Substantia nigra (tissue), 51 donors: ENCODE measurements at places on chromosomes 12 and 14.

DNA sequence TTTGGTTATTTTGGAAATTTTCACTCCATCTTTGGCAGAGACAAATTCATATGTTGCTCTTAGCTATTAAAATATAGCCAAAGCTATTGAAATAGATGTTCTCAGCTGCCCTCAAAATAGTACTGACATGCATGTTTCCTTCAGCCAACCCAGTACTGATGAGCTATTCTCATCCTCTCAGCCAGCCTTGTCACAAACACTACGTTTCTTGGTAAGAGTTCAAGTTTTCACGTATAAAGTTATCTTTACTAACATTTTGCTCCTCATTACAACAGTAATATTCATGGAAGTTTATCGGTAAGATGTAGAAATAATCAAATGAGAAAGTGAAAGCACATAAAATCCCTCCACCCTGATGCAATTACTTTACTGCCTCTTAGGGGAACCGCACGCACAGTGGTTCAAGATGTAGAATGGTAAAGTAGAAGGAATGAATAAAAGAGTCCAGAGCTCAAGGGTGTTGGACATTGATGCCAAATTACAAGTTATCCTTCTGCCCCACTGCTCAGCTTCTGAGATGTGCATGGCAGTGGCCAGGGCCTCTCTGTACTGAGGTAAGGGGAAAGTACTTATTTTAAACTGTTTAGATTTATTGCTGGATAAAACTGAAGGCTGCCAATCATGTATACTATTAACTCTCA, 20.7 kb downstream of the GCH1 start:
- DNase-seq = no peak

- no peak for DNase-seq
Observed at GRCh38 chr14:31261859-31262731, 54.5 kb upstream of the HECTD1 start.

DNA sequence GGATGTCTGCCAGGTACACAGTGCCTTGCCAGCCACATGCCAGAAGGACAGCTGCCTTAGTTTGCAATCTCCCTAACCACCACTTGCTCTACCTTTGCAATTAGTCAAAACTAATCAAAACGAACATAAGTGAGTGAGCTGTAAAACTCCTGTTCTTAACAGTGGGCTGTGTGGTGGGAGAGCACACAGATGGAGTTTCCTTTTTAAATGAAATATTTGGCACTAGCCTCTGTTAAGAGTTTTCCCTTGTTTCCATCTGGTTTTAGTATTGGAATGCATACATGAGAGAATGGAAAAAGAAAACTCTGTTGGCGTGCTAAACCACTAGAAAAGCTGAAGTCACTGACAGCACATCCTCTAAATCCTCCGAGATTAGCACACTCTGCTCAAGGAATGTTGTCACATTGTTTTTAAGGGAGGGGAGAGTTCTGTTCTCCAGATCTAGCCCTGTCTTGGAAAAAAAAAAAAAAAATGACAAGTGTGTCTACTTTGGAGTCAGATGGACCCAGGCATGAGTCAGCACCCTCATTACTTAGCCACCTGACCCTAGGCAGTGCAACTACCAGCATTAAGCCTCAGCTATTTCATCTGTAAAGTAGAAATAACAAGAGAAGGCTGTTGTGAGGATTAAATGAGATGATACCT, 83.9 kb downstream of the STXBP6 start:
- no peak for DNase-seq

DNA sequence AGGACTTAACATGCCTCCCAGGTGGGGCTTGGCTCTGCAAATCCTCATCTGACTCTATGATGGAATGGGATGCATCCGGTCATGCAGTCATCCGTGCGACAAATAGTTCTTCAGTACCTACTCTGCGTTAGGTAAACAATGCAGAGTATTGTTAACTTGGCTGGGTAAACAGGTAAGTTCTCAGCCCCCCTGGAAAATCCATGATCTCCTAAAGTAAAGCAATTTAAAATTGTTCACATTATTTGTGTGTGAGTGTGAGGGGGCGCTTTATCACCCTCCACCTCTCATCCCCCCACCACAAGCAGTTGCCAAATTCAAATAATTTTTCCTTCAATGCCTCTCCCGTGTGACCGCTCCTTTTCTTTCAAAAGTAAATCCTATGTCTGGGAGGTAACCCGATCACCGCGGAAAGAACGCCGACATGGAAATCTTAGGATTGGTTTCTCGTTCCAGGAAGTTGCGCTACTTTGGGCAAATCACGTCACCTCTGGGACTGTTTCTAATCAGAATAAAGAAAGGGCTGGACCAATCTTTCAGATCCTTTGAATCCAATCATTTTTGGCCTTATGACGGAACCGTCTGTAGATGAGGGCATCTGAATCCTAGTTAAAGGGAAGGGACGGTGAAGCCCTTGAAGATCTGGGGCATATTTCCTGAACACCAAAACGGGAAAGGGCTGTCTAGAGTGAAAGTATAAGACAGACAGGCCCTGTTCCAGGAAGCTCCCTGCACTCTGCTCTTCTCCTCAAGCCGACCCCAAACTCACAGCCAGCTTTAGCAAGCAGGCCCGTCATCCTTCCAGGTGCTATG, 44.0 kb upstream of the SINHCAF start:
- no peak for DNase-seq

- no peak for DNase-seq
Observed at GRCh38 chr14:95901054-95901453, 24.4 kb downstream of the TUNAR start.

DNA sequence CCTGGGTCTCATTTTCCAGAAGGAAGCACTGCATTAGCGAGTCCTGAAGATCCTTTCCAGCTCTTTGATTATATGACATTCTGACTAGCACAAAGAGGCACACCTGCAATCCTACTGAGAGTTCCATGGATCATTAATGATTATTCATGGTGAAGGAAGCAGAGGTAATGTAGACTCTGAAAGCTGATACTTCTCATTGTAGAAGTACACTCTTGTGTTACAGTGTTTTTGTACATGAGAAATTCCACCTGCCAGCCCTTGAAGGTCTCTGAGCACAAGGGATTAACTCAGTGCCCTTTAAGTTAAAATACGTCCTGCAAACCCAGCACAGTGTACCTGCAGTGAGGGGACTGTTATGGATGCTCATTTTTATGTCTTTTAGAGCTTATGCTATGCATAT, 558.8 kb upstream of the FBXO33 start:
- DNase-seq = no peak

DNA sequence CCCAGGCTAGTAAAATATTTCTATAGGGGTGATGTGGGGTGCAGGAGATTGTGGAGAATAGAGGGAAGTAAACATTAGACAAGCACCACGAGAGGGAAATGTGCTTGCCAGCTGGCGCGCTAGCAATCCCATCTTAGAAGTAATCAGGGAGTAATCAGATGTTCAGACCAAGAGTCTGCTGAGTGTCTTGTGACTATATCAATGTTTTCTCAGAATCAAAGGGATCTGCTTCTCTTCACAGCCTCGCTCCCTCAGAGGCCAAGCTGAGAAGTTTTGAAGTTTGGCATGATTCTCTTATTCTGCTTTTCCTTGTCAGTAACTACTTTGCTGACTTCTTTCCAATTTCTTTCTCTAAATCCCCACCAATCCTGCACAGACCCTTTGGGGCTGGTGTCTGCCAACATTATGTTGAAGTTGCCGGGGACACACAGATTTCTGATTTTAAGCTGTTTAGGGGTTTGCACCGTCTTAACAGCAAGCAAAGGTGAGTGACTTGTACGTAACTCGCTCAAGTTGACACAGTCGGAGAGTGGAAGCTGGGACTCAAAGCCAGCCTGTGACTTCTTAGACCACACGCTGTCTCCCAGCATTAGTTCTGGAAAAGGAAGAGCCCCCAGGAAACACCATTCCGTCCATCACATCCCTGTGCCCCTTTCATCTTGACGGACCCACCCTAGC, 22.0 kb upstream of the TSPAN9 start:
- no peak for DNase-seq

GRCh38 chr14:103547941-103548462, 14.5 kb downstream of the BAG5 start:
- DNase-seq = no peak

DNA sequence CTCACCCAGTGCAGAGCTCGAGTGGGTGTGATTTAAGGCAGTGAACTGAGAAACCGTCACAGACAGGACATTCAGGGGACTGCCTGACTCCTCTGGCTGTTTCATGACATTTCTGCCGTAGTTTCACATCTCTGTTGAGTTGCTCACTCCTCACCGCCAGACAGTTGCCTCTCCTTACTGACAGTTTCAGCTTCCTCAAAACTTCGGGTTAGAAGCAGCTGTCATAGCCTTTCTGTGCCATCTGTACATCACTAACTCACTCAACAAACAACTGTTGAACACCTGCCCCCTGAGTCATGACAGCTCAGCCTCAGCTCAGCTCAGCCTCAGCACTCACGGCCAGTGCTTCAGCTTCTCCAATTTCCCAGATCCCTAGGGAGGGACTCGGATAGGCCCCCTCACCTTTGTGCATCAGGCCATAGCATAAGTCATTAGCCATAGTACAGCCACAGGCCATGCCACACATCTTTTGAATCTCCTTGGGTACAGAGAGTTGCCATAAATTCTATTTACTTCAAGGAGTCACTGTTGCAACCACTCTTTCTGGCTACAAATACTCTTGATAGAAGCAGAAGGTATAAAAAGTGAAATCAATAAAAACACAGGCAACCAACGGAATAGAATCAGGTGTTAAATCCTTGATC, 6.2 kb upstream of the SLC15A4 start:
- DNase-seq = peak; percentile 25

DNA sequence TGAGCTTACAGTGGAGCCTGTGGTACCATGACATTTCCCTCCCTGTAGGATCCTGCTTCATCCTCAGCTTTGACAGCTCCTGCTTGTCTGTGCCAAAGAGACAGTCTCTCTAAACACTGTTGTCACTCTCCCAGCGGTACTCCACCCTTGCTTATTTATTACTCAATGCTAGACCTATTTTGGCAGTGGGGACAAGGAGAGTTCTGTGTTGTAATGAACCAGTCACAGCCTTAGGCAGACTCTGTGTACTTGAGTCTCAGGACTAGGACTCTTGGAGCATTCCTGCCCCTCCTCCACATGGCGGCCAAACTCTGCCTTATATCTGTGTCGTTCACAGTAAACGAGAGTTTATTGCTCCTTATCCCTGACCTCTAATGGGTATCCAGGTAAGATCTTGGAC, 70.9 kb downstream of the PIK3C2G start:
- no peak for DNase-seq

DNA sequence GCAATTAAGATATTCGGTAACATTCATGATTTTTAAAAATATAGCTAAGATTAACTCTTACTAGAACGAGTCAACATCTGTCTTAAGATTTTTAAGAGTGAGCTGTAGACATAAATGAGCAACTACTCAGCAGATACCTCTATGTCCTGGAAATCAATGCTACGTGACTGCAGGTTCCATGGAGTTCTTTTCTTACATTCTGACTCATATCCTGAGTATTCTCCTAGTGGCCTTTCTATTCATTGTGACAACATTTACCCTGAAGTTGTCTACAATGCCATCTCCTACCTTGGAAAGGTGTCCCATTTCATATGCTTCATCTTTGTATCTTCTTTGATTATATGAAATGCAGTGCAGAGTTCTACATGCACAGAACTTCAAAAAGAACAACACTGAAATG, 59.9 kb downstream of the PKP2 start:
- DNase-seq = no peak

GRCh38 chr12:66552716-66553115, 126.2 kb downstream of the GRIP1 start:
- no peak for DNase-seq

GRCh38 chr14:33120341-33120740, 181.7 kb downstream of the NPAS3 start:
- no peak for DNase-seq

GRCh38 chr14:64654901-64655300, 49.3 kb upstream of the PLEKHG3 start:
- DNase-seq = no peak

GRCh38 chr14:87824266-87824665, 168.7 kb downstream of the GALC start:
- no peak for DNase-seq

DNA sequence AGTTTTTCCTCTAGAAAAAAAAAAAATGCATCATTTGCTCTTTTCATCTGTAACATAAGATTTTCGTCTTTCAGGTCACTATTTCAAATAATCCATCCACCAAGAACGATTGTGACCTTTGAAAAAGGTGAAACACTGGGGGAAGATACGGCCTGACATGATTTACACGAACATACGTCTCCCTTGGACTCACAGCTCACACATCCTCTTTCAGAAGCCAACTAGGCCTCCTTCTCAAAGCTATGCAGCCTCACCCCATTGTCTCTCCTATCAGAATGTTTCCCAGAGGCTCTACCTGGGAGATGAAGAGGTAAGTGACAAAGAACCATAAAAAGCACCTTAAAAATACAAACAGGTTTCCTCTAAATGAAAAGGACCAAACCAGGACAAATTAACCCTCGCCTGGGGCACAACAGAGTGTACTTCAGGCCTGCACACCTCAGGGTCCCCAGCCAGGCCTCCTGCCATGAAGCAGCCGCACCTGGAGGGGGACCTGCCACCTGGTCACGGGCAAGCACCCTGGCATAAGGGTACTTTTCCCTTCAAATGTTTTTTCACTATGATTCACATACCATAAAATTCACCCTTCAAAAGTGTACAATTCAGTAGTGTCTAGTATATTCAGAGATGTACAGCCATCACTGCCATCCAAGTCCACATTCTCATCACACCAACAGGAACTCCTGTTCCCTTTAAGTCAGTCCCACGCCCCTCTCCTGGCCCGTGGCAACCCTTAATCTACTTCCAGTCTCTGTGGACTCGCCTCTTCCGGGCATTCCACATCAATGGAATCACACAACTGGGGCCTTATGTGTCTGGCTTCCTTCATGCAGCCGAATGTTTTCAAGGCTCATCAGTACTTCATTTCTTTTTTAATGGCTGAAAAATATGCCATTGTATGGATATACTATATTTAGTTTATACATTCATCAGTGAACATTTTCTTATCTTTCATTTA, 5.4 kb downstream of the SLC15A4 start:
- DNase-seq = no peak

DNA sequence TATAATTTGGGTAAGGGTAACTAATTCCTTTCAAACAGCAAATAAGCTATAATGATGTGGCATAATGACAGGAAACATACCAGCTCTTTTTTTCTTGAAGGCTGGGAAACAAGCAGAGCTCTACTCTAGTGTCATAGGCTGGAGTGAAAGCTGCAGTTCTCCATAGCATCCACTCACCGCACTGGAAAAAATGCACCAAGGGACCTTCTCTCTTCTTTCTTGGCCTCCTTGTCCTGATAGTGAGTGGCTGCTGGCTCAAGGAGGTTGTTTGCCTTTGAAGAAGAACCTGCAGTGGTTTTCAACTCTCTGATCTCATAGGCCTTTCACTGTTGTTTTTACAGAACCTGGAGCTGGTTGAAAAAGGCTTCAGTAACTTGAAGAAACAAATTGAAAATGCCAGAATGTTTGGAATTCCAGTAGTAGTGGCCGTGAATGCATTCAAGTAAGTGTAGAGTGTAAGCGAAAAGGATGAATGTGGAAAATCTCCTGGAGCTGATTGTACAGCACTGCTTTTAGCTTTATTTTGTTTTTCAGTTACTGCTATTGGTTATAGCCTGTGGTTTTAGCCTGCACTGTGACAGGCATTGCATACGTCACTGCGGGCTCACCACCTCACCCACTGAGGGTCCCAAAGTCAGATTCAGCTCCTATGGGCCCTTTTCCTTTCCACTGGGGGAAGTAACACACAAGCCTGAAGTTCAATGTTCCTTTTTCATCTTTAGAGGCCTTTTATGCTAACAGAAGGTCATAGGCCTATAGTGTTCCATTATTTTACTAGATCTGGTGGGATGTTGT, 17.2 kb upstream of the AKAP5 start:
- DNase-seq = no peak

- DNase-seq = no peak
Observed at GRCh38 chr14:72528863-72529175, 365.1 kb downstream of the DPF3 start.

GRCh38 chr12:96230646-96231045, 36.5 kb downstream of the ELK3 start:
- DNase-seq = no peak
